ENCODE measurements at places on chromosomes 7 and 10.
A peak's percentile ranks its signal among the peaks of the same experiment; 100 is the strongest.

- DNase-seq: no peak
Measured at GRCh38 chr10:84177541-84178141, 4.0 kb downstream of the GPR15LG start.

DNA sequence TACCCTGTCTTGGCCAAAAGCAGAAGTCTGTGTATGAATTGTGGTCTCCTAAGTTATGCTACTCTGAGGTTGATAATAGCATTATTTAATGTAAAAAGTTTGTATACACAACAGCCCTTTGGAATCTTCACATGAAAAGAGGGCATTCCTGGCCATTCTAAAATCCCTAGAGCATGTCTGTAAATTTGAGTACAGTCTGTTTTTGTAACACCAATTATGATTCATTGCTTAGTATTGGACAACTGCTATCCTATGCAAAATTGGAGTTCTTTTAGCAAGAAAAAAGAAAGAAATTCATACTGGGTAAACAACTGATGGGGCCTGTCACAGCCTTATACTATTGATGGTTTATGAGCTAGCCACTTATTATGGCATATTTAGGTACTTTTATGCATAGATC is 10.2 kb downstream of the CUTC start:
- DNase-seq: peak; percentile 64

- DNase-seq: peak; percentile 86
Measured at GRCh38 chr10:76649723-76650127, 987.9 kb downstream of the KCNMA1 start.

GRCh38 chr7:143351060-143351459 is 11.5 kb downstream of the FAM131B start:
- no peak for DNase-seq

GRCh38 chr10:132793871-132794849 is 8.2 kb upstream of the NKX6-2 start:
- peak; percentile 15 for DNase-seq

- no peak for DNase-seq
Measured at GRCh38 chr7:100154651-100155491, 3.7 kb downstream of the TRAPPC14 start.

- DNase-seq: no peak
Measured at GRCh38 chr10:115278294-115278693, 185.1 kb downstream of the ATRNL1 start.
